ENCODE measurements at places on chromosomes 4 and X.

GRCh38 chrX:124113621-124114600, 152.4 kb downstream of the STAG2 start:
- DNase-seq: no peak

DNA sequence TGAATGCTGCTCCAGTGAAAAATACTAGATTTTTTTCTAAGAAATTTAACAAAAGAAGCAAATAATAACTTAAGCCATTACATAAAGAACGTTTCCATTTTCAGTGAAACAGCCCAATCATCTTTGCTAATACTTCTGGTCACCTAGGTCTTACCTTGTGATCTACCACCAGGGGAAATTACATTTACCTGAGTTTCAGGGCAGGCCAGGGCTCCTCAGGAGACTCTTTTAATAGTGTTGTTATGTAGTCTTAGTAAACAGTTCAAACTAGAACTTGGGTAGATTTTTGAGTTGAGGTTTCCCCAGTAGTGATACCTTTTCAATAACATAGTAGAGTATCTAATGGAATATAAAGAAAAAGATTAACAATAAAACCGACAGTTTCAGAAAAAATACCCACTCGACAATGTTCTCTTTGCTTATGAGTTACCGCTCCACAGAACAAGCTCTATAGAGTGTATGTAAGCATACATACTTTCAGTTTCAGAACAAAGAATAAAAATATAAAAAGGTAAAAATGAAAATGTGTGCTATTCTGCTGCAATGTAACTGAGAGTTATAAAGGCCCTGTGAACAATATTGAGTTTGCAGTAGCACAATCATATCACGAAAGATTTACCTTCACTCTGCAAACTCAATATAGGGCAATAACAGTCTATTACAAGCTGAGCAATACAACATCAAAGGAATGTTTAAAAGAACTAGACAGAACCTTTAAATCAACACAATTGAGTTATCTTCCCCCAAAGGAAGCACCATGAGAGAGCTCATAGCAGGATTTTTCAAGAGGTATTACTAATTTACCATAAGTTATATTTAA, 165.8 kb downstream of the ATOH1 start:
- DNase-seq: no peak

GRCh38 chr4:182917182-182918043, at the start of gene DCTD:
TSS of gene DCTD (minus strand) at chr4:182917386. CDS start at chr4:182915568, 1,818 bp downstream.
- peak; percentile 56 for DNase-seq

DNA sequence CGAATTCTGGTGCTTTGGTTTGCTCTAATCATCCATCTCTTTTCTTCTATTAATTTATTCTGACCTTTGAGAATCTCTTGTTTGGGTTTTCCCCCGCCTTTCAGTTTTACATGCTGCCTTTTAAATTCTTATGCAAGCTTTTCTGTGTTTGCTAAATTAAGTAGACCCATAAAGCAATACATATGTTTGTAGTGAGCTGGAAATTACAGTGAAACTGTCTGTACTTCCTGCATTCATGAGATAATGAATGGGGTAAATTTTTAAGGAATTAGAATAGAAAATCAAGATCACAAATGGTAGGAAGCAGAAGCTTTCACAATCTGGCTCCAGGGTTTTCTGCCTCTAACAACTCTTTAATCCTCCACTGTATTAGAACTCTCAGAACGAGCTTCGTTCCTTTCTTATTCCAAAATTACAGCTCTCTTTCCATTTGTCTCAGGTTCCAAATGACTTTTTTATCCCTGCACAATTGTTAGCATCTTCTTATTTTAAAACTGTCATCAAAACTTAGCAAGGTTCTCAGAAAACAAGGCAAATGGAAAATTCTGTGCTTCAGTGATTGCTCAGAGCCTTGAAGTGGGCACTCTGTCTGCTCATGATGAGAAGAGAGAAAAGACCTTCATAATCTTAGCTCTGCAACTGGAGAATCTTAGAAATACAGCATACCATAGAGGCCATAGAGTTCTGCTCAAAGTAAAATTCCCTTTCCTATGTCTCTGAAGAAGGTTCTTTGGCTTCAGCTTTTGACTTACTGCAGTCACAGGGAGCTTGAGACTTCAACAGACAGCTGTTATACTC, 108.2 kb downstream of the EGF start:
- no peak for DNase-seq

DNA sequence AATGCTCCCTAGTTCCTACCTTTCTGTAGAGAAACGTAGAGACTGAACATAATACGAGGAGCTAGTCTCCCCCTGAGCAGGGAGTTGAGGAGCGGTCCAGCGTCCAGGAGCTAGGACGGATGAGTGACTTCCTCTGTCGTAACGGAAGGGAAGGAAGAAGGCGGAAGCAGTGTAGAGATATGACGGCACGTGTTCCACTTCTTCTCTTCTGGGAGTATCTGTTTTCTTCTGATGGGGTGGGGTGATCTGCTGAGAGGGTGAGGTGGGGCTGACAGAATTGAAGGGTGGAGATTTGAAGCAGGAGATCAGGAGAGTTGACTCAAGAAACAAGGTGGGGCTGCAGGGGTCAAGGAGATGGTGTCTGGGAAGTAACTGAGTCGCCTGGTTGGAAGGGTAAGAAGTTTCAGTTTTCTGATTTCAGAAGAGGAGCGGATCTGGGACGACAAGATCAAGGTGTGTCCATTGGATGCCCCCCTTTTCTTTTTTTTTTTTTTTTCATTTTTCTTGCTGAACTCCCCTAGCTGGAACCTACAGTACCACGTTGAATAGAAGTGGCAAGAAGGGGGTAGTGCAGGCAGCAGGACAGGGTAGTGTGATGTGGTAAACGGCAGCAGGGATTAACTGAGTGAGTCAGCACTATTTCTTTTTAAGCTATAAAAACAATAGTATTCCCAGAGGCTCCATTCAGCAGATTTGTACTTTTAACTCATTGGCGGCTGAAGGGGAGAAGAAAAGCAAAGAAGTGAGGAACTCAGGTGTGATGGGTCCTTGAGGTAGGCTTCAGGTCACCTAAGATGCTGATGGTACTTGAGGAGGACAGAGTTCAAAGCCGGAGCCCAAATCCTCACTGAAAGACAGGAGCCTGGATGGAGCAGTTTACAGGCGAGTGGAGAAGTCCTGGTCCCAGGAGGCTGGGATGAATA, 50.8 kb upstream of the SETD7 start:
- DNase-seq: peak; percentile 70

GRCh38 chrX:8033175-8033574, 106.0 kb upstream of the PNPLA4 start:
- DNase-seq: no peak

GRCh38 chr4:122710434-122711308, 21.8 kb upstream of the BBS12 start:
- DNase-seq: no peak

All from amniotic epithelial cell (primary cell).